ENCODE measurements at places on chromosomes 1 and 21.

- DNase-seq: no peak
These were observed 53.7 kb downstream of the ZBTB8A start for GRCh38 chr1:32592943-32593342.

DNA sequence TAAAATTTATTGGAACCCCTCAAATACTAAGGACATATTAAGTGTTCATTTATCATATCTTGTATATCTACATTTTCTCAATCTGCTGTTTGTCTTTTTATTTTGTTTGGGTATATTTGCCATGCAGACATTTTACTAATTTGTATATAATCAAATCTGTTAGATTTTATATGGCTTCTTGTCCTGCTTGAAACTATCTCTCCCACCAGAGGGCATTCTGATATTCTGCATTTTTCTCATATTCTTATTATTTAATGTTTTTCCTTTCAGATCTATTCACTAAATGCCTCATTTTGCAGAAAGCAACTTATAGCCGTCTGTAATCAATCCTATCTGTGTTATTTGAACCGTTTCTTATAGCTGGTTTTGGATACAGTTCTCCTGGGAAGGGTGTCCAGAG lies 745.5 kb downstream of the LRRIQ3 start:
- DNase-seq: no peak

GRCh38 chr1:185570962-185571361 lies 163.2 kb upstream of the HMCN1 start:
- DNase-seq: no peak

DNA sequence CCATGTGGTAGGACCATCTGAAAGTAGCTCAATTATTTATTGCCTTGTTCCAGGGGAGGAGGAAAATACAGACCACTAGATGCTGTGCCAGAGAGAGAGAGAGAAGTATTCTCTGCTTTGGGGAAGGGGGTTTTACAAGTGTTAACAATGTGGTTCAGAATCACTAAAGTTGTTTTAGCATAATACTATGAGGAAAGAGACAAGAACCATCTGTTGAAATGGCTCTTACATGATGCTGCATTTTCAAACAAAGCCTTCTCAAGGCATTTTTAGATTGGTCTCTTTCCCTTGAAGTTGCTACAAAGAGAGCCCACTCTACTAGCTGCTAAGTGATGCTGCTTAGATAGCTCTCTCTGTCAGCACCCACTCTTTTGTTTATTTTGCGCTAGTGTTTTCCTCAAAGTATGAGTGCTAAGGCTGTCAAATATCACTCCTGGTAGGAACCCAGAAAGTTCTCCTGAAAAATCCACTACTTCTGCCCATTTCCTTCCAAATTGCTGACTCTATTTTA lies 255.1 kb downstream of the NFIA start:
- no peak for DNase-seq

DNA sequence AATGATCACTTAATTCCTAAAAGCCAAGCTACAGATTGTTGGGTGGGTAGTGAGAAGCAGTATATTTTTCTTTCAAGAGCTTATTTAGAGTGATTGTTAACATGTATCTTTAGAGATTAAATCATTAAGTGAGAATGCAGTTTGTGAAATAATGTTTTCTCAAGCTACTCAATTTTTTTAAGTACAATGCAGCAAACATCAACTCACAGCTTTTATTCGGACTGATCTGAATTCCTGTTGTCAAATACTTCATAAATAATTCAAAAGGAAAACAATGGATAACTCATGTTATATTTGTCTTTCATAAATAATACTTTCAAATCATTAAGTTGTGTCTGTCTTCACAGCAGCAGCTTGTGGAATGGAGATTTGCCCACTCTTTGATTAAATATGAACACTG lies 271.1 kb upstream of the DEPDC1 start:
- no peak for DNase-seq

DNA sequence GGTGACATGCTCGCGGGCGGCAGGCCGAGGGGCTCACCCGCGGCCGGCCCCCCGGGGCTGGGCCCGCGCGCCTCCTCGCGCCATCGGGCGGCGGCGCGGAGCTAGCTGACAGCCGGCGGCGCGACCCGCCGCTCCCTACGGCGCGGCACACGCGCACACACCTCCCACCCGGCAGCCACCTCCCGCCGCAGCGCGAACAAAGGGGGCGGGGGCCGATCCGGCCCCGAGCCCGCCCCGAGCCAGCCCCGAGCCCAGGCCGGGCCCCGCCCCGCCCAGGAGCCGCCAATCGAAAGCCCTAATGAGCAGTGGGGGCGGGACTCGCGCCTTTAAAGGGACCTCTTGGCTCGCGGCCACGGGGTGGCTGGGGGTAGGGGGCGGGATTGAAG lies at the start of gene KIF21B:
TSS of gene KIF21B (minus strand) at position 198 of the 386 bp plus-strand sequence. CDS start 331 bp downstream, outside the sequence.
- peak; percentile 90 for DNase-seq

DNA sequence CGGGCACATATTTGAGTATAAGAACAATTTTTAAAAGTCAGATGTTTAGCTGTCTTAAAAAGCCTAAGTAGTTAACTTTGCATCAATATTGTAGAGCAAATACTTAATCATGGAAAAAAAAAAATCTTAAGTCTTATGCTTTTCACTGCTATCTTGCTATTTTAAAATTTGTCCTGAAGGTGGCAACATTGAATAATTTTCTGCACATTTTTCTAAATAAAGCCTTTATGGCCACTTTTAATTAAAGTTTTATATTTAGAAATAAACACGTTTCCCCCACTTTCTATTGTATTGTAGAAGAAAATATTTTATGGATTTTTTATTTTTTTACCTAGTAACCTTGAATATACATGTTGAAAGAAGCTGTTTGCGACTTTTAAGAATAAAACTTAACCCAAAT lies 198.8 kb downstream of the AMY1C start:
- DNase-seq: no peak

DNA sequence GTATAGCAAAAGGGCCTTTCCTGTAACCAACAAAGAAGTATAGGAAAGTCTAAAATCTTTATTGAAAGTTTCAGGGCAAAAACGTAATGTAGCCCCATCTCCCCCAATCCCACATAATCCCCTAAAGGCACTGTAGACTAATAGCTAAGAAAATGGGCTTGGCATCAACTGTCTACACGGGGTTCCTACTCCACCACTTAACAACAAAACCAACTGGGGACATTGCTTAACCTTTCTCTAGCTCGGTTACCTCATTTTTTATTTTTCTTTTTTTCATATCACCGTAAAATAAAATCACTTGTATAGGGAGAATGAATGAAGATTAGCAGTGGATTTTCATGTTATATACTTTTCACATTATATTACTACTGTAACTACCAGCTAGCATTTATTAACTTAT lies 12.3 kb downstream of the MACF1 start:
- DNase-seq: no peak

DNA sequence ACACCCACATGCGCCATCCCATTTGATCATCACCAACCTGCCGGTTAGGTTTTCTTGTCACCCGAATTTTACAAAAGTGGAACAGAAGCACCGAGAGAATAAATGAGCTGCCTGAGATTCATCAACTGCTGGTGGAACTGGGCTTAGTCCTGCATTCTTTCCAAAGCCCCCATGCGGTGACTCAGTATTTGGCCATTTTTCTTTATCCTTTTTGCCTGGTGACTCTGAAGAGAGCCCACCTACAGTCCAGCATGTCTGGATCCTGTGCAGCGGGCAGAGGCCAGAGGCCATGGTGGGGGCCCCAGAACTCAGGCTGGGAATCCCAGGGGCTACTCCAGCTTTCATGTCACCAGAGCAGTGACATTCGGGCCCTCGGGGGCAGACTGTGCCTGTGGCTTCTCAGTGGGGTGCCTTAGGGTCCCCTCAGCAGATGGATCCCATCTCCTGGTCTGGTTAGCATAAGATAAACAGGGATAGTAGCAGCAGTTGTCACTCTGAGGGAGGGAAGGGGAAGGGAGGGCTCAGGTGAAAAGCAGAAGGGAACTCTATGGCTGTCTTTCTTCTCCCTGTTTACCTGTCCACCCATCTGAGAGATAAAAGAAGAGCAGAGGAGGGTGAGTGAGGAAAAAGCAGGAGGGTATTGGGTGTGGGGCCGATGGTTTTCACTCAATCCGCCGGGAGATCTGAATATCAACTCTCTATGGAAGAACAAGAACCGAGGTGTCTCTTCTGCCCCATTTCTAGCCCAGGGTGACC lies 63.2 kb downstream of the KIF26B start:
- DNase-seq: no peak

- no peak for DNase-seq
These were observed 247.7 kb upstream of the PTBP2 start for GRCh38 chr1:96473791-96474434.

DNA sequence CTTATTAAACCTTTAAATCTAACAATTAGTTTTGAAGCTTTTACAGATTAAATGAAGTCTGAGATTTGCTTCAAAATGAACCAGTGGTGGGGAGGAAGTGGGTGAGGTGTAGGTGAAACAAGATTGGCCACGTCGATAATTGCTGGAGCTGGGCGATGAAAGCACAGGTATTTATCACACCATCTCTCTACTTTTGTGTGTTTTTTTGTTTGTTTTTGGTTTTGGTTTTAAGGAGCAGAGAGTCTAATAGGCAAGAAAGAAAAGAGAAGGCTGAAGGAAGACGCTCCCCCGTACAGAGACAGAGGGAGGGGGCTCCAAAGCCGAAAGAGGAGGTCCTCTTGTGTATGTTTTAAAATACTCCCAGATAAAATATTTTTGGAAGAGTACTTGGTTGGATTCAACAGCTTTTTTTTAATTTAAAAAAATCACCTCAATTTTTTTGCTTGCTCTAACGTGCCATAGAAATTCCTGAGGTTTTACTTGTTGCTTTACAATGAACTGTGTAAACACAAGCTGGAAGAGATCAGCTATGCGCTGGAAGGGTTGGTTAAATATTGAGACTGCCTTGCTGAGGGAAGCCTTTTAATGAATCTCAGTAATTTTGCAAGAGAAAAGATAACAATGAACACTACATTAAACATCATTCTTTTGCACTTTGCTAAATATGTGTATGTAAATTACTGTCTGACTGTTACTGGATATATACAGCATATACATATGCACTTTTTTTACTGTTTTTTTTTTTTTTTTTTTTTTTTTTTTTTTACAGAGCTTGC lies 6.7 kb upstream of the LGALS8 start:
- DNase-seq: peak; percentile 23

DNA sequence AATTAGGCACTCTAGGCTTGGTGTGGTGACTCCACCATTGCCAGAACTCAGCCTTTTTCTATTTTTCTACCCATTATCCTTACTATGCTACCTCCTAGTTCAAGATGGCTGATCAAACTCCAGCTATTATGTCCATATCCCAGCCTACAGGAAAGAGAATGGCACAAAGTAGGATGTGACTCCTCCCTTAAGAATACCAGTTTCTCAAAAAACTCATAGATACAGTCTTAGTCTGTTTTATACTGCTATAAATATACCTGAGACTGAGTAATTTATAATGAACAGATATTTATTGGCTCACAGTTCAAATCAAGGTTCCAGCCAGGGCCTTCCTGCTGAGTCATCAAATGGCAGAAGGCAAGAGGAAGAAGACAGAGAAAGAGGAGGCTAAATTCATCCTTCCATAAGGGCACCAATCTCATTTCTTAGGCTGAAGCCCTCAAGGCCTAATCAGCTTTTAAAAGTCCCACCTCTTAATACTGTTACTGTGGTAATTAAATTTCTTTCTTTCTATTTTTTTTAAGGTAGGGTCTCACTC lies 542.8 kb upstream of the BEND5 start:
- no peak for DNase-seq

Measured in stimulated activated CD4-positive, alpha-beta T cell treated with anti-CD3 and anti-CD28 coated beads, Interleukin-4, amount 100 ng/mL, for 4 hours (primary cell).